Non-pigmented ciliary epithelial cell (primary cell): ENCODE measurements at places on chromosomes 3 and 15.
A peak's percentile ranks its signal among the peaks of the same experiment; 100 is the strongest.

GRCh38 chr3:62529230-62529629 is 155.9 kb upstream of the FEZF2 start:
- DNase-seq, result no peak

DNA sequence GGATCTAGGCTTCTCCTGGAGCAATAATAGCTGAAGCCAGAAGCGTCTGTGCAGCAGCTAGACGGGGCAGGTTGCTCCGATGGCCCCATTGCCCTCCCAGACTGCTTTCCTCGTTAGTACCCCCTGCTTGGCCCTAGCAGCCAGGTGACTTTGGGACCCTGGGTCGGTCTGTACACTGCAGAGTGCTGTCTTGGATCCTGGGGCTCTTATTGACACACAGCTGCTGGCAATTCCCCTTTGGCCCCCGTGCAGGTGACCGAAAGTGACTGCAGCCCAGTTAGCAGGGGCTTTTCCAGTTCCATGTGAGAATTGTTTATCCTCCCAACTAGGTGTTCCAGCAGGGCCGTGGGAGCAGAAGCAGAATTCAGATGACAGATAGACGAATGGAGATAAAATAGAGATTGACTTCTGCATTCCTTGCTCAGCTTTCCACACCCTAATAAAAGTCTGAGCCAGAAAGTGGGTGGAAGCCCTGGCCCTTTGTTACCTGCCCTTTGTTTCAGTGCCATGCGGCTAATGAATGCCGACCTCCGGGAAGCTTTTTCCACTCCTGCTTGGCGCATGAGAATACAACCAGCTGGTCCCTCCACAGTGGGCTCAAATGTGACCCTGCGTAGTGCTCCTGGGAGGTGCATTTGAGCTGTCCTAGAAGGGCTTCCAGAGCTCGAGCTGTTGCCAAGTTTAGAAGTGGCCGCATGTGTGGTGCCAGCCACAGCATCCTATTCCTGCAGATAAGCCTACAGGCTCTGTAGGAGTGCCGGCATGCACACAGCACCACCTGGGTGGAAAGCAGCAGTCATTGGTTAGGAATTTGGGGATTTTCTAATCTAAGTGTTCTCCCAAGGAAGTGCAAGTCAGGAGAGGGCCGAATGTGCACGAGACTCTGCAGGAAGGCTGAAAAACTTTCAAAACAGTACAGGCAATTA is 94.4 kb downstream of the SLCO3A1 start:
- no peak for DNase-seq

DNA sequence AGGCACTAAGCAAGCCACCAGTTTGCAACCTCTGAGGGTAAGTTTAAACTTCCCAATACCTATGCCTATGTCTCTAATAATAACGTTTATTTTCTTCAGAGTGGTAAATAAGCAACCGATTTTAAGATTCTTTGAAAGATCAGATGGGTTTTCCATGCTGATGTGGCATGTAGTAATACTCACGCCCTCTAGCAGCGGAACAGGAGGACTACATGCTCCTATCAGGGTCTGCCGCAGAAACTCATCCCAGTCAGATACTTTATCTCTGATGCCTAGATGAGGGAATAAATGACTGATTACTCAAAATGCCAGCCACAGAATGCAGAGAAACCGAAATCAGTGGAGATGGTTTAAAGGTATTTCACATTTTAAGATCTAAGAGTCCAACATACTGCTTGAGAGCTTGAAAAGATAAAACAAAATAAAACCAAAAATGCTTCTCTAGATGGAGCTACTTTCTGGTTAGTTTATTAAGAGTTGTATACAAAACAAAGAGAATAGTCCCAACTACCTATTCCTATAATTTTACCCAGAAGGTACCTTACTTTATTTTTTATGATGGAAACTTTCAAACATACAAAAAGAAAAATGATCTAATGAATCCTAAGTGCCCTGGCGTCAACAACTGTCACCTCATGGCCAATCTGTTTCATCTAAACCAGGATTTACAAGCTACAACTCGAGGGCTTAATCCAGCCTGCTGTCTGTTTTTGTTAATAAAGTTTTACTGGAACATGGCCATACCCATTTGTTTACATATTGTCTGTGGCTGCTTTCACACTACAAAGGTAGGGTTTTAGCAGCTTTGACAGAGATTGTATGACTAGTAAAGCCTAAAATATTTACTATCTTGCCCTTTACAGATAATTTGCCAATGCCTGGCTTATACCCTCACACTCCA is 37.5 kb upstream of the STIMATE start:
- peak; percentile 38 for DNase-seq

DNA sequence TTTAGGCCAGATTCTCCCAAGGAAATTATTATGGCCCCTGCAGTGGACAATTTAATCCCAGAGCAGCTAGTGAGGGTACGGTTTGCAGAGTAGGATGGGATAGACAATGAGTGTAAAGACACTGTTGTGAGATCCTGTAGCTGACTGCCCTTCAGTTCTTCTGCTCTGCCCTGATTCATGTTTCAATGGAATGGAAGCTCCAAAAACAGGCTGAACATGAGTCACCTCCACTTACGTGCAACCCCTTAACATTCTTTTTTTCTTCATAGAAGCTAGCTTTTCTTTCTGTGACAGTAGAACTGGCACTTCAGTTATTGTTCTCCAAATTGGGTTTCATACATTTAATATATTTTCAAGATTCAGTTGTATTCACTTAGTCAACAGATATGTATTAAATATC is 32.1 kb downstream of the CLDN18 start:
- peak; percentile 63 for DNase-seq

GRCh38 chr3:24263069-24263668 is 231.5 kb downstream of the THRB start:
- no peak for DNase-seq

DNA sequence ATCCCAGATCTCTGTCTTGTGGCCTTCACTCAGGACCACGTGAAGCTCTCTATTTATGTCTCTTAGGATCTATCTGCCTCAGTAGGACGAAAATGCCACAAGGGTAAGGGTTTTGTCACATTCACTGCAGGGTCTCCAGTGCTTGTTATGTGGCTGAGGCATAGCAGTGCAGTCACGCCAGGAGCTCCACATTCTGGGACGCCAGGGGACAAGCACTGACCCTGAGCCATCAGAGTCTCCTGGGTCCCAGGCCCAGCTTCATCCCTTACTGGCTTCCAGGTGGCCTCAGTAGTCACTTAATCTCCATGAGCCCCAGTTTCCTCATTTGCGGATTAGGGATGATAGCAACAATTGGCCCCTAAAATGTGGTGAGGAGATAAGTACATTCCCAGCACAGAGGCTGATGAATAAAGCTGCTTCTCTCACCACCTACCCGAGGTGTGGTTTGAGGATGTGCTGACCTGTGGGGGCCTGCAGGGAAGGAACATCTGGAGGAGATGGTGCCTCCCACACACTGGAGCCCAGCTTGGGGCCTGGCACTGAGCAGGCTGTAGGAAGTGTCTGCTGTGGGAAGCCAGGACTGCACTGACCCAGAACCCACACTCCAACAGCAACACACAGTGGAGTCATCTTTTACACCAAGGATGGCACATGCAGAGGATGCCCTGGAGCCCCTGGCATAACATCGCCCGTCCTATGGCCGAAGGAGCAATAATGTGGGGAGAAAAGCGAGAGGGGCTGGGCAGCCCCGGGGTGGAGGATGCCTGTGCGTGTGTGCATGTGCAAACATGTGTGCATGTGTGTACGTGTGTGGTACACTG is 93.2 kb upstream of the IQSEC1 start:
- no peak for DNase-seq

- no peak for DNase-seq
Observed at GRCh38 chr3:108527109-108527508, 16.7 kb upstream of the MYH15 start.

DNA sequence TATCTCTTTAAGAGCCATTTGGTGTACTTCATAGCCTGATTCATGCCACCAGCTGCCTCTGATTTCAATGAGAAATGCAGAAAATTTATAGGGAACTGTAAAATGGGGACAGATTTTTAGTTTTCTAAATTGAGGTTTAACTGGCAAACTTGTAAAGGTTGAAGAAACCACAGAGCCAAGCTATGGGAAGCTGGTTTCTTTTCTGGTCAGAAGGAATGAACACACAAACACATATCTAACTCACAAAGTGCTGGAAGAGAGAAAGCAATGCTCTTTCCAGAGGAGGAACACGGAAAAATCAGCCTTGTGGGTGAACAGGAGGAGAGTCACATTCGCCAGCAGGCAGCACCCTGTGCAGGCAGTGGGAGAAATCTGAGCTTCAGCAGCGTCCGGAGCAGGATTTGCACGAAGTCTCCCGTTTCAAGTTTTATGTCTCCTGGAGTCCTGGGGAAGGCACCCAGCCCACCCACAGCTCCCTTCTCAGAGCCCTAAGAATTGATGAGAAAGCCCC is 481 bp downstream of the MASP1 start:
- no peak for DNase-seq

DNA sequence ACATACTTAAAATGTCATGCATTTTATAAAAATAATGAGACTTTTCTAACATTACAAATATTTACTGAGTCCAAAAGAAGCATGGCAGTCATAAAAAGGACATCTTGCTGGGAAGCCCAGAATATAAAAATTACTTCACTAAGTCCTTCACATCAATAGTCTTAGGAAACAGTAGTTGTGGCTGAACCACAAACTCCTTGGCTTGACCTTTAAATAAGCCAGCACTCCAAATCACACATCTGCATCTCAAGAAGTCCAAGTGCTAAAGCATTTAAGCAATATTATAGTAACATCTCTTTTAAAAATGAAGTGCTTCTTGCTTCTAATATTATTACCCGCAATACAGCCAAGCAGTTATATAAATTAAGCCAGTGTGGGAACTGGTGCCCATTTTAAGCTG is 8.8 kb downstream of the CCNL1 start:
- DNase-seq, result no peak

- no peak for DNase-seq
Observed at GRCh38 chr15:56821721-56822425, 88.6 kb upstream of the ZNF280D start.
